Osteoblast (primary cell): ENCODE measurements at places on chromosomes 2 and 18. TPM values are rescaled to one million over a fixed set of nuclear protein-coding genes. Genes with fewer than 3 reads are reported as not detected.

DNA sequence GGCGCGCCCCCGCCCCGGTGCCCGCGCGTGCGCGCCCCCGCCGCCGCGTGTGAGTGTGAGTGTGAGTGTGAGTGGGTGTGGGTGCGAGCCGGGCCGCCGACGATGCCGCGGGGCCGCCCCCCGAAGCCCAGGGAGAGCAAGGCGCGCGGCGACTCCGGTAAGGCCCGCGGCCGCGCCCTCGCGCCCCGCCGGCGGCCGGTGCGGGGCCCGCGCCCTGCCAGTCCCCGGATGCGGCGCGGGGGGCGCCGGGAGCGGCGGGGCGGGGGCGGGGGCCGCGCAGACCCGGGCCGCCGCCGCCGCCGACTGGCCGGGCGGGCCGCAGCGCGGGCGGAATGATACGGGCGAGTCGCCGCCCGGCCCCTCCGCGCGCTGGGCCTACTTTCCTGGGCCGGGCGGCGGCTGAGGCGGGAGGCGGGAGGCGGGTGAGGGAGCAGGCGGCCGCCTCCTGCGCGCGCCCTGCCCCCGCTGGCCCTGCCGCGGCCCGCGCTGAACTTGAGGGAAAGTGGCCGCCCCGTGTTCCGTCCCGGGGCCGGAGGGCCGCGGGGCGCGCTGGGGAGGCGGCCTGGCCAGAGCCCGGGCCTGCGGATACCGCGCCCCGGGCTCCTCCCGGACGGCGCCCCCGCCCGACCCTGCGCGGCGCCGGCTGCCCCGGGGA, at the start of gene ZNF236:
ZNF236 (plus strand) TSS at position 52 of the 655 bp plus-strand sequence; CDS start at position 103, 51 bp downstream.
- H3K36me3 ChIP-seq: no peaks in the 10 kb centered on the region
- no peaks in the 10 kb centered on the region for H3K27me3 ChIP-seq
- peaks cover 9% of the 10 kb centered on the region for H3K4me1 ChIP-seq
- DNase-seq: peak; percentile 99

DNA sequence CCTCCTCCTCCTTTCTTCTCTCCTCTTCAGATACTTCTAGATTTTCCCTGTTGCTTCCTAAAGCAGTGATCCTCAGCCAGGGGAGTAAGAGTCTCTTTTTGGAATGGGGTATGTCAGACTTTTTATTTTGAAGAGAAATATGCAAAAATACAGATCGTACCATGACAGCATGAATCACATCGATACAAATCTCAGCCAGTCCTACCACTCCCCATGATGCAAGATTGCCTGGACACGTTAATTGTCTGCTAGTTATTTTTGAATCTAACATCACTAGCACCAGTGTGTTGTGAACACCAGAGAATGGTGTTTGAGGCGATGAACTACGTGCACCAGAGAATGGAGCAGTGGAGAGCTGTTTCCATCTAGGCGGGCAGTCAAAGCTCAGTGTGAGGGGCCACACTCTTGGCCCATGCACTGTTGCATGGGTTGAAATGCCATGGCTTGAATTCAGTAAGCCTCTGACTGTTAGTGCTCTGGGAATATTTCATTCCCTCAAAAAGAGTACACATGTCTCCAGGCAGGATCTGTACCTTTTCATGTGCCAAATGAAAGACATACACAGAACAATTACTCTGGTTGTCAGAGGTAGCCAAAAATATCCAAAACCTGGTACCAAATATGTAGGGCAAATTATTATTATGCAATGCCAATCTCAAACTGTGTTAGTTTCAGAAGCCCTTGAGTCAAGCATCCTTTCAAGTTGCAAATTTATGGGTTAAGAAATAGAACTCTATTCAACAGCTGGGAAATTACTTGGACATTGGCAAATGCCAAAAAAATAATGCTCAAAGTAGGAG, 46.3 kb upstream of the RALBP1 start:
- no peaks in the 10 kb centered on the region for H3K36me3 ChIP-seq
- no peak overlapping the region for H3K27ac ChIP-seq
- DNase-seq: peak; percentile 67
- H3K27me3 ChIP-seq: no peaks in the 10 kb centered on the region
- no peaks in the 10 kb centered on the region for H3K4me1 ChIP-seq

DNA sequence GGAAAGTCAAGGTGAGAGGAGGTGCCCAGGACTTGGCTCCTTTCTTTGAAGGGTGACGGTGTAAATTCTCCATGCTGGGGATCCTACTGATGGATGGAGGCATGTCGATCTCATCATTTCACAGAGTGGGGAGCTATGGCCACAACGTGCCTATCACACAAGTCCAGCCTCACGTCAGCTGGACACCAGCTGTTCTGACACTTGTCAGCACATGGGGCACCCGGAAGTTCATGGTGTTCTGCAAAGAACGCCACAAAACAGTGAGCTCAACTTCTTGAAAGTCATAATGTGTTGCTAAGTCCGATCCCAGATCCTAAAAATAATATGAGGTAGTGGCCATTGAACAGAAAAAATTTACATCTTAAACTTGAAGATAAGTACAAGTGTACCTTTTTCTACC, 12.3 kb downstream of the PAX8 start:
- no peak for DNase-seq
- no peaks in the 10 kb centered on the region for H3K36me3 ChIP-seq
- H3K4me1 ChIP-seq: no peaks in the 10 kb centered on the region
- H3K4me3 ChIP-seq: no peak overlapping the region

GRCh38 chr18:77482190-77483085, 232.8 kb downstream of the GALR1 start:
- H3K36me3 ChIP-seq: no peaks in the 10 kb centered on the region
- H3K4me1 ChIP-seq: no peaks in the 10 kb centered on the region
- no peak for DNase-seq
- H3K27ac ChIP-seq: no peak overlapping the region

DNA sequence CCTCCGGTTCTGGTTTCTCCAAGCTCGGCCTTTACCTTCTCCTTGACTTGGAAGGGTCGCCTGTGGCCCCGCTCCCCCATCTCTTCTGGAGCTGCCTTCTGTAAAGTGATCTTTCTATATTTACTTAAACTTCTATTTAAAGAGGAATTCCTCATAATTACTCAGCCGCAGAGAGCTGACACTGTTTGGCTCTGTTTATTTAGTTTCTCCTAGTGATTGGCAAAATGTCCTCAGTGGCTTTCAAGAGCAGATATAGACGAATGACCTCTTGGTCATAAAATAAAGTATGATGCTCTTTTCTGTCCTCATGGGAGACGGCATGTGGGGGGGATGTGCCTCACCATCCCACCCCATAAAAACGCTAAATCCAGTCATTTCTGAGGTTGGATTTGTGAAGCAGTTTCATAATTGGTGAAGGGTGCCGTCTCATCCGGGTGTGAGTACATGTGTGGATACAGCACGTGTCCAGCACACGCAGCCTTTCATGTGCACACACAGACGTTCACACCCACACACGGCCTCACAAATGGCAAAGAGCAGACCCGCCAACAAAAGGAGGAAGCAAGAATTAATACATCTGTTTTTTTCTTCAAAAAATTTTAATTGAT, 43.4 kb upstream of the SMAD7 start:
- H3K27ac ChIP-seq: peak overlapping the region; percentile 99
- peak; percentile 94 for DNase-seq
- no peaks in the 10 kb centered on the region for H3K27me3 ChIP-seq
- H3K36me3 ChIP-seq: no peaks in the 10 kb centered on the region
- H3K4me3 ChIP-seq: peak overlapping the region; percentile 25
- H3K4me1 ChIP-seq: peaks cover 62% of the 10 kb centered on the region

DNA sequence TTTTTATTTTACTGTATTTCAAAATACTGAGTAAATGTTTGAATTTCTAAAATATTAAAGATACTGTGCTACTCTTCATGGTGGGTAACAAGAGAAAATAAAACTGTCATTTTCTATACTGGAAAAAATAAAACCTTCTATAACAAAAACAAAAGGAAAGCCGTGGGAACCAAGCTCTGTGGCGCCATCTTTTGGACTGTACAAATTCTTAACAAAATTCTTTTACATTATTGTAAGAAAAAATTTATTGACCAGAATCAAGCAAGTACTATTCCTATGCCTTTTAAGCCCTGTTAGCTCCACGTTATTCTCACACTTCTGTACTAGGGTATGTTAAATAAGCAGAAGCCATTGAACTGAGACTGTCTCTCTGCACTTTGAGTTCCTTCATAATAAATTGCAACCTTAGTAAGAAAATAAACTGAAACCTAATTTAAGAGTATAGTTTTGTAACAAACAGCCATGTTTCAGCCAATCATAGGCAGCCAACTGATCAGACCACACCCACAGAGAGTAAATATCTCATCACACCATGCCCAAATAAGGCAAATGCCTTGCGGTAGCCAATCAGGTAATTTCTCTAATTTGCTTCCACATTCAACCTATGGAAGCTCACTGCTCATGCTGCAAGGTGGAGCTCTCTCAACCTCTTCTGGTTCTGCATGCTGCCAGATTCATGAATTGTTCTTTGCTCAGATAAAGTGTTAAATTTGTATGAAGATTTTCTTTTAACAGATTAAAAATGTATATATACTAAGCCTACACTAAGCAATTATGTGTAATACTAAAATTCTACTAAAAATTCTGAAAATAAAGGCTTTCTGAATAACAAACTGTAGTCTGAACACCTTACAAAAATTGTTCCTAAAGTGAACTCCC, 42.2 kb downstream of the HIBCH start:
- H3K27ac ChIP-seq: no peak overlapping the region
- H3K4me1 ChIP-seq: peaks cover 3% of the 10 kb centered on the region
- H3K36me3 ChIP-seq: no peaks in the 10 kb centered on the region
- H3K4me3 ChIP-seq: no peak overlapping the region

- peak; percentile 89 for DNase-seq
- no peaks in the 10 kb centered on the region for H3K36me3 ChIP-seq
- peaks cover 7% of the 10 kb centered on the region for H3K27me3 ChIP-seq
- H3K4me1 ChIP-seq: peaks cover 19% of the 10 kb centered on the region
- peak overlapping the region; percentile 77 for H3K4me3 ChIP-seq
- peak overlapping the region; percentile 81 for H3K27ac ChIP-seq
Measured at GRCh38 chr2:38528008-38528442, 74.7 kb downstream of the HNRNPLL start.

DNA sequence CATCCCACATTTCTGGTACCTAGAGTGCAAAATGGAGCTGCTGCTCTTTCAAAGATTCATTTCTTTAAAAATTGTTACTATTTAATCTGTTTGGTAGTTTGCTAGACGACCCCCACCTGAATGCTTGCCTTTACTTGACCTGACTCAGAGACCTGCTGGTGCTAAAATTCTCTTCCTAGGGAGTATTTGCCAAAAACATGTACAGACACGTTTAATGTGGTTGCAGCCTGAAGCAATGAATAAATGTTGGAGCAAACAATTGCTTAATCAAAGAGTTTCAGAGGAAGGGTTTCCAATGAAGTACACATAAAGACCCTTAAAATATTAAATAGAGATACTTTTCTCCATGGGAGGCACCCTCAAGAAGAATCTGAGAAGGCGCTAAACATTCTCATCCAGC, 734.4 kb downstream of the CBLN2 start:
- H3K27ac ChIP-seq: no peak overlapping the region
- H3K27me3 ChIP-seq: no peaks in the 10 kb centered on the region
- H3K4me1 ChIP-seq: no peaks in the 10 kb centered on the region
- no peak for DNase-seq
- no peak overlapping the region for H3K4me3 ChIP-seq
- no peaks in the 10 kb centered on the region for H3K36me3 ChIP-seq

DNA sequence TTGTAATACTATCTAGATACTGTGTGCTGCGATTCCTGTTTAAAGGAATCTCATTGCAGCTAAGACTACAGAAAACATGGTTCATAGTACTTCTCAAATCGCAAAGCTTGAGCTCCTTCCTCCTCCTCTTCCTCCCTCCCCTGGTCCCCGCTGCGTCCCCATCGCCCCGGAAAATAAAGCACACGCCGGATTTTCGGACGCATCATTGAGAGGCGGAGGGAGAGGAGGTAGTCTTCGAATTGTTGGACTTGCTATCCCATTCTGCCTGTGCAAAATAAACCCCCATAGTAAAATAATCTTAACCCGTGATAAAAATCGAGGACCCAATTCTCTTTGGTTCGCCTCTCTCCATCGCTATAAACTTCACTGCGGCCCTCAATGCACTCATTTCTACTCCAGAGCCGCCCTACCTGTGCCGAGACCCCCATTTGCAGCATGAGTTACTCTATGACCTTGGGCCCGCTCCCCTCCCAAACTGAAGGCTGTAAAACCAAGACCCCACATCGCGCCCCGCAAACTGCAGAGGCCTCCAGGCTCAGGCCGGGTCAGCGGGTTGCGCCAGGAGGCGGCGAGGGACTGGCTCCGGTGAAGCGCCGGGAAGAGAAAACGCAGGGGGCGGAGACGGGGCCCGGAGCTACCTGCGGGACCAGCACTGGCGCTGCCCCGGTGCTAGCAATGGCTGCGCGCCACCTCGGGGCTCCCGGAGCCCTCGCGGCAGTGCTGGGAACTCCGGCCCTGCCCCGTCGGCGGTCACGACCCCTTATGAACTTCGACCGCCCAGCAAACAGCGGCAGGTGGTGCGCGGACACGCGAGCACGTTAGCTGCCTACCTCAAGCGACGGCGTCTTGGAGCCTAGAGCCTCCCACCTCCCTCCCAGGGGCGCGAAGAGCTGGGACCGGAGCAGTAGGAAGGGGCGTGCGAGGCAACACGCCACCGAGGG, 649 bp downstream of the ESCO1 start:
- peak overlapping the region; percentile 98 for H3K27ac ChIP-seq
- peaks cover 11% of the 10 kb centered on the region for H3K4me1 ChIP-seq
- H3K27me3 ChIP-seq: no peaks in the 10 kb centered on the region
- H3K4me3 ChIP-seq: peak overlapping the region; percentile 97
- no peaks in the 10 kb centered on the region for H3K36me3 ChIP-seq

DNA sequence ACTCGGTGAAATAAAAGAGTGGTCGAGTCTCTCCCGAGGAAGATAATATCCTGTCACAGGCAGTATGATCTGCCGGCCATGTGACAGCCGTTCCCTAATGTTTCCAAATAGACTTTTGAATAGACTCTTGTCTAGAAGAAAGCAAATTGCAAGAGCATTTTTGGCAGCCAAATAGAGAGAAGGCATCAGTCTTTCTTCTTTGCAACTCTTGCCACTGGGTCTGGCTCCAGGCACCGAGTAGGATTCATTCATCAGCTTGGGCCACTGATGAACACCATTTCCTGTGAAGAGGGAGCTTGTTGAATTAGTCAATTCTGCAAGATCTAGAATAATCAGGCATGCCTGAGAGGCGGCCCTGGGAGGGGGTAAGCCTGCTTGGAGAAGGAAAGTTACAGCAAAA, 165.6 kb downstream of the KLHL29 start:
- no peaks in the 10 kb centered on the region for H3K27me3 ChIP-seq
- no peaks in the 10 kb centered on the region for H3K36me3 ChIP-seq
- peaks cover 8% of the 10 kb centered on the region for H3K4me1 ChIP-seq
- H3K27ac ChIP-seq: no peak overlapping the region
- peak; percentile 76 for DNase-seq

GRCh38 chr2:144479659-144480058, 40.3 kb downstream of the ZEB2 start:
- no peaks in the 10 kb centered on the region for H3K27me3 ChIP-seq
- H3K36me3 ChIP-seq: no peaks in the 10 kb centered on the region
- H3K4me1 ChIP-seq: peaks cover 62% of the 10 kb centered on the region
- H3K4me3 ChIP-seq: no peak overlapping the region

CCL20 gene
- total RNA-seq: 1.1 and 1.2 TPM in 2 replicates

CREG2 gene
- 0.29 and 0.36 TPM in 2 replicates for total RNA-seq

PIEZO2 gene
- 6.5 and 46.7 TPM in 2 replicates for total RNA-seq

SERPINB7 gene
- 0.36 and 0.88 TPM in 2 replicates for total RNA-seq

CNTNAP5 gene
- not detected in 2 replicates for total RNA-seq

NAT8 gene
- not detected in 2 replicates for total RNA-seq

AFF3 gene
- total RNA-seq: 2.9 and 4.3 TPM in 2 replicates

FECH gene
- total RNA-seq: 32.2 and 38.0 TPM in 2 replicates

SLC9A2 gene
- under 0.01 TPM in 2 replicates for total RNA-seq
